ENCODE measurements at places on chromosomes 7 and 10. TPM values are rescaled to one million over a fixed set of nuclear protein-coding genes. Genes with fewer than 3 reads are reported as not detected.

DNA sequence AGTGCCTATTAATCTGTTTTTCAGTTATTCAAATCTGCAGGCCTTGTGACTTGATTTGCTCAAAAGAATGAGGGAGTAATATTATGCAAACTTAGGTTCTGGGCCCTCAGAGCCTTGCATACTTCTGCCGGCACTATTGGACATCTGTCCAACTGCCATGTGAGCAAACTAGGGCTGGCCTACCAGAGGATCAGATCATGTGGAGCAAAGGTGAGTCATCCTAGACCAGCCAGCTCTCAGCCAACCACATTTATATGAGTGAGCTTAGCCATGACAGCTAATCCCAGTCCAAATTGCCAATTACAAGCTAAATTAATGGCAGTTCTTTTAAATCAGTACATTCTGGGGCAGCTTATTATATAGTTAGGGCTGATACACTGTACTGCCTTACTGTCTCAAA, 69.6 kb downstream of the SDHAF3 start:
- no peak for DNase-seq

Gene FAM241B
- polyA plus RNA-seq = 0.35 TPM

GRCh38 chr10:126463286-126463685, 75.0 kb upstream of the ADAM12 start:
- no peak for DNase-seq

- DNase-seq = no peak
These were observed 28.4 kb upstream of the PTPRN2 start for GRCh38 chr7:158616050-158616449.

DNA sequence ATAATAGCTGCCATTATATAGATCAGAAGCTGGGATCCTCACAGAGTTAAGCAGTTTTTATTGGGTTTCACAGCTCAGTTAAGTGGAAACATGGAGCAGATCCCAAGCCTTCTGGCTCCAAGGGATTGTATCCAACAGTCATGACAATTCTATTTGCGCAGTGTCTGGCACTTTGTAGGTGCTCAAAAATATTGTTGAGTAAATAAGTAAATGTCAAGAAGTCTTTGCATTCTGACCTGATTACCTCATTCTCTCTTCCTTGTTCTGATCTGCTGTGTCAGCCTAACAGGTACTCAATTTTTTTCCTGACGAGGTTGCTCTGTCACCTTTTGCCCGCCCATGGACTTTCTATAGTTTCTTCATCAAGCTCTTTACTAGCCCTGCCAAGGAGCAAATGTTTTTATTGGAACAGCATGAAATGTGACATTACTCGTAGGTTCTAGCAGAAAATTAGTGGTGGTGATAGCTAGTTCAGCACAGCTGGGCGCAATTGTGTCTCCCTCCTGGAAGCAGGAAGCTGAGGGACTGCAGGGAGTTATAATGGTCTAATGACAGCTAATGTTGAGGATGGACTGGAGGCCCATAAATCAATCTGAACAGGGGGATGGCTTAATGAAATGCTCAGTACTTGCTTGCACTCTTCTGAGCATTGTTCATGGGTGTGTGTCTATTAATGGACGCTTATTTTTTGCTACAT, 680.2 kb downstream of the CCSER2 start:
- DNase-seq = no peak

GRCh38 chr7:134920026-134920753, 66.1 kb upstream of the AGBL3 start:
- no peak for DNase-seq

GRCh38 chr7:20306180-20306946, 24.3 kb upstream of the ITGB8 start:
- DNase-seq = peak; percentile 90
